Hippocampal formation (tissue), 2 donors: ENCODE measurements at places on chromosomes 7 and 10.

DNA sequence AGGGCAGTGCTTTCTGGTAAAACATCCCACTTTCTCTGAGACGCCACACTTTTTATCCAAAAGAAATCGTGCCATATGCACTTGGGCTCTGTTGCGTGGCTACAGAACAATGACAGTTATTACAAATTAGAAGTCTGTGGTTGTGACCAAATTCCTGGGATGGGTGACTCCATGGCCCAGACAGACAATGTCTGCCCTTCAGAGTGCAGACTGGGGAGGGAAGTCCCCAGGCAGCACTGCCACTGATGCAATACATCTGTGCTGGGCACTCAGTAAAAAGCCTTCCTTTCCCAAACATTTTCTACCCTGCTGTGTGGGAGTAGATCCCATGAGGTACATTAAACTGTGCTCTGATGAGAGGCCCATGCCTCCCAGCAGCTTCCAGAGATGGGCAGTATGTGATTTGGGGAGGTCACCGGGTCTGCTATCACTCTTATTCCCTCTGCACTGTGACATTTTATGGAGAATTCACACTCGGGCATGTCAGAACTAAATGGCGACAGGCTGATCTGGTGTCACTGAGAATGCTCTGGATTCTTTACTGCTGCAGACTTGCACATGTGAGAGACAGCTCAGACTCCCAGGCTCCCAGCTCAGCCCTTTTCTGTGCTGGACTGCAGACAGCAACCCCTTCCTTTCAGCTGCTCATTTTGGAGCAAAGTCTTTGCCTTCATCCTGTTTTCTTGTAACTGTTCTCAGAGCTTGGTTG lies 243.5 kb upstream of the ZNF32 start:
- DNase-seq = no peak

DNA sequence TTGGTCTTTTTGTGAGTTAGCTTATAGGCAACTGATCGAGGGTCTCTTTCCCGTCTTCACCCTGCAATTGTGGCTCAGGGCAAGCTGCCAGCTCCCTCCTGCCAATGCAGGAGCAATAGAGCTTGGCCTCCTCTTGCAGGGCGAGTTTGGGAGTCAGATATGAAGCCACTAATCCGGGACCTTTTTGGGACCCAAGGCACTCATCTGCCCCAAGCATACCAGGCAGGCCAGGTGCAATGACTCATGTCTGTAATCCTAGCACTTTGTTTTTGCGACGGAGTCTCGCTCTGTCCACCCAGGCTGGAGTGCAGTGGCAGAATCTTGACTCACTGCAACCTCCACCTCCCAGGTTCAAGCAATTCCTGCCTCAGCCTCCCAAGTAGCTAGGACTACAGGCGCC lies 21.1 kb downstream of the LIMK1 start:
- no peak for DNase-seq

DNA sequence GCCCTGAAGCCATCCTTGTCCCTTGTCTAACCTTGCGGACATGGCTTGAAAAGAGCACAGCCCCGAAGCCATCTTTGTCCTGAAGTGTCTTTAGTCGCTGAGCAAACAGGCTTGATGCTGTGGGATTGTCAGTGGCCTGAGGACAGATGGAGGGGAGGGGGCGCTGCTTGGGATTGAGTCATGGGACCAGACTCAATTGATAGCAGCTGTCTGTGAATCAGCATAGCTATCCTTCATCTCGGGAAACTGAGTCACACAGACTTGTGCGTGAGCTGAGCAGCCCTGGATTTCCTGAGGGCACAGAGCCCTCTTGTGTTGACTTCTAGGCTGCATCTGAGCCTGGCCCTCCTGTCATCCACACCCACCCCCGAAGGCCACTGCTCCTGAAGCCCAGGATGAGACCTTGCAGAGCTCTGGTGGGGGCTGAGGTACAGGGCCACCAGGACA lies 14.4 kb downstream of the MYO1G start:
- no peak for DNase-seq

DNA sequence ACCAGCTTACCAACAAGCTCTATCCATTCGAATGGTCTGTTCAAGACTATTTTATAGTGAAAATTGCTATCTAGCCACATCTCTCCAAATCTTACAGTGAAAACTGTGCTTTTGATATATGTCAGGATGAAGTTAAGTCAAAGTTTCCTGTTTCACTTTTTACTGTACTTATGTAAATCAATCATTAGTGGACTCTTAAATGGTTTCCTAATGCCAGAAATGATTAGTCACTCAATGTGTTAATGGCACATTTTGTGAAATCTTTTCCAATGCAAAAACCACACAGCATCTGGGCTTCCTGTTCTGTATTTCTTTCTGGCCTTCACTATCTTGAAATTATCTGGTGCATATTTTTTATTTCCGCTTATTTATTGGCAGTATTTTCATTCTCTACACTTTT lies 87.3 kb upstream of the STEAP1B start:
- no peak for DNase-seq

DNA sequence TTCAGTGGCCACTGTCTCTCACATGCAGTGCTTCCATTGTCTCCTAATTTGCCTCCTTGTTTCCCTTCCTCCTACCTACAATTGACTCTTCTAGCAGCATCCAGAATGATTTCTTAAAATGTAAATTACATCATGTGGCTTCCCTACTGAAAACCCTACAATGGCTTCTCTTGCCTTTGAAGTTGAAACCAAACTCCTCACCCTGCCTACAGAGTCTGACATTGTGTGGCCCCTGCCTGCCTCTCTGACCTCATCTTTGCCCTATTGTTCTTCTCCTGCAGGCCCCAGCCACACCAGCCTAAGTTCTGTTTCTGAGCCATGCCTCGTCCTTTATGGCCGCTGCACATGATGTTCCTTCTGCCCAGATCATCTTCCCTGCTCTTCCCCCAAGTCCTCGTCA lies 35.8 kb upstream of the CDK1 start:
- DNase-seq = no peak

- DNase-seq = no peak
These were observed 29.4 kb upstream of the PPP1R9A start for GRCh38 chr7:94877731-94878670.

GRCh38 chr10:70228491-70228890 lies 4.7 kb downstream of the PPA1 start:
- no peak for DNase-seq
